EH (cell line): ENCODE measurements at places on chromosomes 4 and X.
A peak's percentile ranks its signal among the peaks of the same experiment; 100 is the strongest.

- no peak for DNase-seq
These were observed 98.6 kb upstream of the LRPAP1 start for GRCh38 chr4:3630598-3631543.

DNA sequence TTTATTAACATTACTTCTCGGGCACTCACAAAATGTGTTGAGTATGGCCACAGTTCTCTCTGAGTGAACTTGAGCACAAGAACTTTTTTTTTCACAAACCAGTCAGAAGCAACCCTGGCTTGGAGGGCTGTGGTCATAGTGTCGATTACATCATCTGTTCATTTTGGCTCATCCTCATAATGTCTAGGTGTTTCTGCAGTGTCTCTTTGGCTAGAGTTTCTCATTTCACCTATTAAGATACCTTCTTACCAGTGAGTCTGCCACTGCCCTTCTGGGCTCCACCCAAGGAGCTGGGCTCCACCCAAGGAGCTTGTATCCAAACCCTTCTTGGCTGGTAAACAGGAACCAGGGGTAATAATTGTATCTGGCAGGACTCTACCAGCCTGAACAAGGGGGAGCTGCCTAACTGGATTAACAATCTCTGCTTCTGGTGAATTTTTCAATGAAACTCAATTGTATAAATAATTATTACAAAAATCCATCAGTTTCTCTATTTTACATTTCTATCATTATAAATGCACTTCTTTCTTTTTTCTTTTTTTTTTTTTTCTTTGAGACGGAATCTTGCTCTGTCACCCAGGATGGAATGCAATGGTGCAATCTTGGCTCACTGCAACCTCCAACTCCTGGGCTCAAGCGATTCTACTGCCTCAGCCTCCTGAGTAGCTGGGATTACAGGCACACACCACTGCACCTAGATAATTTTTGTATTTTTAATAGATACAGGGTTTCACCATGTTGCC is 667.7 kb upstream of the SLIT2 start:
- DNase-seq = peak; percentile 7

GRCh38 chrX:137747244-137748043 is 181.5 kb downstream of the ZIC3 start:
- DNase-seq = no peak

GRCh38 chr4:147597561-147597960 is 19.6 kb upstream of the TMEM184C start:
- DNase-seq = peak; percentile 26

DNA sequence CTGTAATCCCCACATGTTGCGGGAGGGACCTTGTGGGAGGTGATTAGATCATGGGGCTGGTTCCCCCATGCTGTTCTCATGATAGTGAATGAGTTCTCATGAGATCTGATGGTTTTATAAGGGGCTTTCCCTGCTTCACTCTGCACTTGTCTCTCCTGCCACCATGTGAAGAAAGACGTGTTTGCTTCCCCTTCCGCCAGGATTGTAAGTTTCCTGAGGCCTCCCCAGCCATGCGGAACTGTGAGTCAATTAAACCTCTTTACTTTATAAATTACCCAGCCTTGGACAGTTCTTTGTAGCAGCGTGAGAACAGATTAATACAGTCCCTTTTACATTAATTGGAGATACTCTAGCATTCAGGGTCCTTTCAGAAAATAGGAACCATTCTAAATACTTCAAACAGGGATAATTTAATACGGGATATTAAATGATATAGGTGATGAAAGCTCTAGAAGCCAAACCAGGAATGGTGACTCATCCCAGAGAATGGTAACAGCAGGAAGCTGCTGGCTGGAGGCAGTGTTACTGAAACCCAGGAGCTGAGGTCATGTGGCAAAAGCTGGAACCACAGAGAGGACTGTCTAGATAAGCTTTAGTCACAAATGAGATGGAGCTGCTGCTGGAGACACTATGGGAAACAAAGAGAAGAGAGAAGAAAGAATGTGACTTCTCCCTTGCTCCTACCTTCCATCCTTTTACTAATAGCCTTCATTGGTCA is 57.3 kb downstream of the GSTCD start:
- DNase-seq = peak; percentile 89

DNA sequence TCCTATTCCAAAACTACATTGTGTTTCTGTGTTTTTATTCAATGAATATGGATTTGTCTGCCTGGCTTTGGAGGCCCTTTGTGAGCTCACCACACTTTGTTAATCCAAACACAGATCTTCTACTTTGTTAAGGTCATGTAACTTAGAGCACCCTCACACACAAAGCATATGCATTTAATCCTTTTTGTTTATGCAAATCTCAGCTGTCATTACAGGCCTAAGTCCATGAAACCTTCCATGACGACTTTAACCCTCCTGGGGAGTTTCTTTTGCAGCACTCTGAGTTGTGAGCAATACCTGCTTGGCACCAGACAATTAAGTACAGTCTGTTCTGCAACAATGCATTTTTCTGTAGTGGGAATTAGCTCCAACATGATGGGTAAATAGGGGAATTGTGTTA is 14.9 kb downstream of the CCSER1 start:
- DNase-seq = no peak

DNA sequence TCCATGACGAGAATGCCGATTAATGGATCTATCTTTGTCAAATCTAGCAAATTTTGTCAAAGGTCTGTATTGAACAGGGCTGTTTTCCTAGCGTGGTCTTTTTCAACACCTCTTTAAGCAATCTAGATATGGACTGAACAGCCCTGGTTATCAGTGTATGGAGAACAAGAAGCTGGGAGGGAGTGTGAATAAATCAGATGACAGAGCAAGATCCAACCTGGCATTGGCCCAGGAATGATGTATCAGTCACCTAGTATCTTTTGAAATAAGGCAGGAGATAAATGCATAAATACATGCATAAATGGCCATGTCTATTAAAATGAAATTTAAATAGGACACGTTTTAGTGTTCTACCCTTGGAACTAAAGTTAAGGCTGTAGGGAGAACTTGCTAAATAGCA is 15.7 kb upstream of the AP1S2 start:
- DNase-seq = no peak

DNA sequence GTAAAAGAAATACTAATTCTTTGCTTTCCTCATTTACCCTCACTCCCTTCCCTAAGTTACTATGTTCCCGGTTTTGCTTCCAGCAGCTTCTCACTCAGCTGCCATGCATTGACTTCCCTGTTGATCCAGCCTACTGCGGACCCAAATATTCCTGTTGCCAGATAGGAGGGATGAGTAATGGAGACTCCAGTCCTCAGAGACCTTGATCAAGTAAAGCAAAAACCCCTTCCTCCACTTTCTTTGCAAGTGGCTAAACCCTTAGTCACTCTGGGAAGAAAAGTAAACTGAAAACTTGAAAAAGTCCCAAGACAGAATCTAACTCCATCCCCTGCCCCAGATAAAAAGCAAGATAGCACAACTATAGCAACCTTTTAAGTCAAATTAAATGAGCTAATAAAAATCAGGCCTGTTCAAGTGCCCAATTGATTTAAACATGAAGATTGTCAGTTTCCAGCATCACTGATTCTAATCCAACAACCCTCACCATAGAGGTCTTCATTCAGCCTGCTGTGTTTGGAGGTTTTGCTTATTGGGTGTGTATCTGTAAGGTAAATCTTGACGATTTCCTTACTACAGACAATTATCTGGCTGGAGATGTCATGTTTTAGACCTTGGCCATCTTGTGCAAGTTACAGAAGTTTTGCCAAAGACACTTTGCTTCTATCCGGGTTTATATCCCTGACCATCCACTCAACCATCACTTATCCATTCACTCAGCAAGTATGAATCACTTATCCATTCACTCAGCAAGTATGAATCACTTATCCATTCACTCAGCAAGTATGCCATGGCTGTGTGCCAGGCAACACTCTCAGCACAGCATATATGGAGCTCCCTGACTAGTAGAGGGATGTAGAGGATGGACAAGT is 17.6 kb downstream of the FGFBP1 start:
- peak; percentile 97 for DNase-seq

- DNase-seq = peak; percentile 57
These were observed 30.3 kb upstream of the IL13RA2 start for GRCh38 chrX:115047715-115048114.

GRCh38 chr4:153258750-153259149 is 54.5 kb downstream of the TRIM2 start:
- DNase-seq = no peak

GRCh38 chr4:188297873-188298272 is 158.6 kb downstream of the TRIML1 start:
- no peak for DNase-seq

GRCh38 chr4:6773106-6773505 is 9.4 kb upstream of the KIAA0232 start:
- DNase-seq = peak; percentile 43

- no peak for DNase-seq
These were observed 605.1 kb downstream of the BCOR start for GRCh38 chrX:39492497-39493162.

GRCh38 chr4:155972098-155972497 is 18.4 kb upstream of the CTSO start:
- DNase-seq = peak; percentile 45

DNA sequence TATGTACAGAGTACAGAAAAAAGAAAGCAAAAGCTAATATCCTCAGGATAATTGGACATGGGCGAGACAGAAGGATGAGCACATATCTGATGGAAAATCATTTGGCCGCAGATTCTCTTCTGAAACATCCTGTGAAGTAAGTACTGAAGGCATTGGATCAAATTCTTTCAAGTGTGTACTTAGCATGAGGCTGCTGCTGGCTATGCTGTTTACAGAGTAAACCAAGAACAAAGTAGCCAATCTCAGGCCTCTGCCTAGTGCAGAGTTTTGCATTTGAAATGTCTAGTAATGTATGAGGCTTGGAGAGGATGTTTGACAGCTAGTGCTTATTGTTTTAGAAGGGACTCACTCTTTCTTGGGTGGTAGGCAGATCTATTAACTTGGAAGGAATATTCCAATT is 128.5 kb downstream of the MAGEC2 start:
- DNase-seq = peak; percentile 31

- DNase-seq = no peak
These were observed 24.6 kb upstream of the SORCS2 start for GRCh38 chr4:7167706-7168105.

GRCh38 chr4:121212806-121213205 is 48.7 kb upstream of the TNIP3 start:
- peak; percentile 46 for DNase-seq

DNA sequence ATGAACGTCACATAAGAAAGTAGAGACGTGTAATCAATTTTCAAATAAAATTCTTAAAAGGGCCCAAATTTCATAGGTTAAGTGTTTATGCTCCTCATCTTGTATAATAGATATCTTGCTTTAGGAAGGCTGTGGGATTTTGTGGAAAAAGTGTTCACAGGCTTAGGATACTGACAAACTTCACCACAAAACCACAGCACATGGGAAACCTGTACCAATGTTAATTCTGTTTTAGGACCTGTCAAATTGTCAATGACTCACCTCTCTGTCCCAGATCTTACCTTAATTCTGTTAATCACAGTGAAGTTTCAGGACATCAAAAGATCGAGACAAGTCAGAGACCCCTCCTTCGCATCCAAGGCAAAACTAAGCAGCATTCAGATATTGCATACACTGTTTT is 24.2 kb downstream of the FGFBP1 start:
- no peak for DNase-seq

GRCh38 chr4:105306820-105307219 is 160.1 kb downstream of the TET2 start:
- DNase-seq = no peak

- DNase-seq = no peak
These were observed 99.0 kb downstream of the ANOS1 start for GRCh38 chrX:8632924-8633323.

DNA sequence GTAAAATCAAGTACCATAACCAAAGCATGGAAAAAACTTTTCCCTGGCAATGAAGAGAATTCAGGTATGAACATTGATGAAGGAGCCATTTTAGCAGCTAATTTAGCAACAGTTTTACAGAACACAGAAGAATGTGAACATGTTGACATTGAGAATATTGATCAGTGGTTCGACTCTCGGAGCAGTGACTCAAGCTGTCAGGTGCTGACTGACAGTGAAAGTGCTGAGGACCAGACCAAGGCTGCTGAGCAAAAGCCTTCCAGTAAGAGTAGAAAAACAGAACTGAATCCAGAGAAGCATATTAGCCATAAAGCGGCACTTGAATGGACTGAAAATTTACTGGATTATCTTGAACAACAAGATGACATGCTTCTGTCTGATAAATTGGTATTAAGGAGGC is 2.8 kb downstream of the TIGD2 start:
- DNase-seq = no peak

GRCh38 chrX:150405576-150405975 is 42.5 kb downstream of the MAMLD1 start:
- DNase-seq = no peak

DNA sequence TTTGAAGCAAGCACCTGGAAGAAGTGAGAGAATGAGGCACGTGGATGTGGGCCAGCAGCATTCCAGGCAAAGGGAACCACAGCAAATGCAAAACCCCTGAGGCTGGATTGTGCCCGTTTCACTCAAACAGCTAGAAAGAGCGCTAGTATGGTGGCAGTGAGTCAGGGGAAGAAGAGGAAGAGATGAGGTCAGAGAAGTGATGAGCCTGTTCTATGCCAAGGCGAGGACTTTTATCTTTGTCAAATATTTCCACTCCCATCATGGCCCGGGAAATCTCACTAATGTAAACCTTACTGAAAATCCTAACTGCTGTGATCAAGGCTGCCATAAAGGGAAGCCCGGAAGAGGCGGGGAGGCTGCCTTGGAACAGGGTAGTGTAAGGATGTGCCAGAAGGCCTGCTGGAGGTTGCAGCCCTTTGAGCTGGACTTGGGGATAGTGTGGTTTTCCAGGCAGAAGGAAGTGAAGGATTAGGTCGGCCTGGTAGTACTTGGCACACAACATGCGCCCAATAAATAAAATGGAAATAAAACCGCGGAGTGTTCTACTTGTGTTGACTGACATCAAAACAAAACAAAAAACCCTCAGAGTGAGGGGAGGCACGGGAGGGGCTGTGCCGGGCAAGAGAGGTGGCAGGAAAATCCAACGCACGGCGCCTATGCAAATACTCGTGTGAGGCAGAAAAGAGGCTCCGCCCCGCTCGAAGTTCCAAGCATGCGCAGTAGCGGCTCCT is 1.2 kb upstream of the CDK16 start:
- DNase-seq = peak; percentile 87

DNA sequence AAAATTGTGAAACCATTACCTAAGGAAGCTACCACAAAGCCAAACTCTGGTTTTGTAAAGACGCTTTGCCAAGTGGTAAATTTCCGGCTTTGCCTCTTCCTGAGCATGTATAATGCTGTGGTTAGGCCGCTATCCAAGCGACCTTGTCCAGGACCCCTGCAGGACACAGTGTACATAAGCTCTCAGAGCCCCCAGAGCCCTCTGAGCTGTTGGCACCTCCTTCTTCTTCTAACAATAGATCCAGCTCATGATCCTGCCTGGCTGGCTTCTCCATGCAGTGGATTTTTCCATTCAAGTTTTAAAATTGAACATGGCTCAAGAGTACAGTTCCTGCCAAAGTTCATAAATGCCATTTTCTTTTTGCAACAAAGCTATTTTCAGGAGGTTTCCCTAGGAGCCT is 326.7 kb downstream of the MAPK10 start:
- DNase-seq = peak; percentile 69

GRCh38 chr4:101439926-101440325 is 92.6 kb upstream of the PPP3CA start:
- no peak for DNase-seq

GRCh38 chr4:86159216-86159615 is 200.6 kb downstream of the MAPK10 start:
- DNase-seq = no peak
